Activated T-cell treated with anti-CD3 and anti-CD28 coated beads, Interleukin-2, amount 50 U/mL, for 4 hours (primary cell): ENCODE measurements at places on chromosomes 2 and 18. TPM values are rescaled to one million over a fixed set of nuclear protein-coding genes. Genes with fewer than 3 reads are reported as not detected.

DNA sequence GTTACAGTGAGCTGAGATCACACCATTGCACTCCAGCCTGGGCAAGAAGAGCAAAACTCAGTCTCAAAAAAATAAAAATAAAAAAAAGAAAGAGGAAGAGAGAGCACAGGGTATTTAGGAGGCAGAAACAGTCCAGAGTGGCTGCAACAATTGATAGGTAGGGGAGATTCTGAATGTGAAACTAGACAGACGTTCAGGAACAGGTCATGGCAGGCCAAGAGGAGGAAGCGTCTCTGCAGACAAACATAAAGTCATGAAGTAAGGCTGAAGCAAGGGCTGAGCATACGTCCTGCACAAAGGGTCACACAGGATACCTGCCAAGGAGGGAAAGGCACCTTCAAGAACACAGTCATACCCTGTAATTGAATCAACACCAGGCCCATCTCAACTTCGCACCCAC, 64.1 kb upstream of the ZNF532 start:
- no peak for DNase-seq

DNA sequence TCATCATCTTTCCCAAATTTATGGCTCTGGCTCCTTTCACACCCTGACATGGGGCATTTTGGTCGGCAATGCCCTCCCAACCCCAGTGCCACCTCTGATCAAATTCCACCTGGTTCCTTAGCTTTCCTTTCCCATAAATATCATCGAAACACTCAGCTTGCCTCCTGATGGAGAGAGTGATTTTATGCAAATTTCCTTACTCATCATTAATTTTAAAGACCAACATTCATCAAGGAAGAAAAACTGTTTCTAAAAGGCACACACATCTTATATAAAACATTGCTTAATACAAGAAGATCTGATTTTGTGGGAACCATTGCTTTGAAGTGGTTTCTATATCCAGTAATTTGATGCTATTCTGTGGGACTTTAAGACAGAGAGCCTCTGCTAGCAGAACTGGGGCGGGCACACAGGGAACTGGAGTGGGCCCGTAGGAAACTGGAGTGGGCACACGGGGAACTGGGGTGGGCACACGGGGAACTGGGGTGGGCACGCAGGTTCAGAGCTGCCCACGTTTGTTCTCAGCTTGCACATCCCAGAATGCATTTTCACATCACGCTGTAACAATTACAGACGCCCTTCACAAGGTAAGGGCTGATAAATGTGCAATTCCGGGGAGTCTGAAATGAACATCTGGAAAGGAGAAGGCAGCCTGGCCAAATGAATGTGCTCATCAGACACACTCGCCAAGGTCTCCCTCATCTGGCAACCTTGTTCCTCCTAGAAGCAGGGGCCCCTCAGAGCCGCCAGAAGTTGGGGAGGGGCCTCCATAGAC, 174.2 kb downstream of the RTP5 start:
- DNase-seq, result no peak

DNA sequence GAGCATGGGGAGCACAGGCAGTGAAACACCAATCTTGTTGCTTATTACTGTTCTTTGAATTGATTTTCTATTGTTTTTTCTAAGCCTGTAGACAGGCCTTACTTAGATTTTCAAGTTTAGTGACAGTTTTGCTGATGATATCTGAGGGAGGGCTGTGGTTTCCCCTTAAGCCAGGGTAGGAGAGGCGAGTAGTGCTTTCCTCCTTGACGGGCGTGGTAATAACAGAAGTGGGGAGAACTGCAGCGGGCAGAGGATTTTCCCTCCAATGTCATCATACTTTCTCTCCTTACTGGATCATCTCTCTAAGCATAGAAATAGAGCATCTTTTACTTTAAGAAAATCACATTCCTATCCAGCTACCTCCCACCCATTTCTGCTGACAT, 314.4 kb downstream of the ALK start:
- no peak for DNase-seq

DNA sequence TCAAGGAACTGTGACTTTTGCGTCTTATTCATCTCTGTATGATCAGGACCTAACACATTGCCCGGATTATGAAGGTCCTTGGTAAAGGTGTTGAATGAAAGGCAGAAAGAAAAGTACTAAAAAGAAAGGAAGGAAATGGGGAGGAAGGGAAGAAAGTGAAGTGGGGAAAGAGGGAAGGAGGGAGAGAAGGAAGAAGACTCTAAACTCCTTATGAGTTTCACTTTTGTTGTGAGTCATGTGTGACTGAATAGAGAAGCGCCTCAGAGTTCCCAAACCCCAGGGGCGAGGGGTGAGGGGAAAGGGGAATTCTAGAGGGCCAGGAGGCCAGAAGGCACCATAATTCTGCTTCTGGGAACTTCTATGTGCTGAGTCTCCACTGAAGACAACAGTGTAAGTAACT, 30.9 kb upstream of the OSBPL6 start:
- DNase-seq, result no peak

- DNase-seq, result no peak
Measured at GRCh38 chr2:69386360-69386759, 667 bp downstream of the GFPT1 start.

DNA sequence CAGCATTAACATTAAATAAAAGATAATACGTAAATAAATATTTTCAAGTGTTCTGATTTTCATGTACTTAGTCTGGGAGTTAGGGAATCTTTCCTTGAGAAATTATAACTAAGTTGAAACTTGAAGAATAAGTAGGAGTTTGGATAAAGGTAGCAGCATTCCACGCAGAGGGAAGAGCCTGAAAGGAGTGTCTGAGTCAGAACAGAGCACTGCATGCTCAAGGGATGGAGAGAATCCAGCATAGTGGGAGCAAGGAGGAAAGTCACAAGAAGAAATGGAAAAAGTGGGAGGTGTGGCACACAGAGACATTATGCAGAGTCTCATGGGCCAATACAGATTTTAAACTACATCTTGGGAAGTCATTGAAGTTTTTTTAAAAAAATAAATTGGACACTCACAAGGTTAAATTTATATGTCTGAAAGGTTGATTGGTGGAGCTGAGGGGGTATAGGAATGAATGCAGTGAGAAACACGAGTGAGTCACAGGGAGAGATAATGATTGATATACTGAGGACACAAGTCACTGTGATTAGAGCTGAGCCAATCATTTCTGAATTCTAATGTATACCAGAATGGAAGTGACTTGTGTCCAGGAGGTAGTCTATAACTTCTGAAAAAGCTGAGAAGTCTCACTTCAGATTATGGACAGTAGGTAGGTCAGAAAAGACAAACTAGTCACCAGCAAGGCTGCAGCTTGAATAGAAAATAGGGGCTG, 66.9 kb downstream of the ICOS start:
- no peak for DNase-seq

- DNase-seq, result no peak
Measured at GRCh38 chr2:46644690-46645385, 165.5 kb downstream of the TMEM247 start.

DNA sequence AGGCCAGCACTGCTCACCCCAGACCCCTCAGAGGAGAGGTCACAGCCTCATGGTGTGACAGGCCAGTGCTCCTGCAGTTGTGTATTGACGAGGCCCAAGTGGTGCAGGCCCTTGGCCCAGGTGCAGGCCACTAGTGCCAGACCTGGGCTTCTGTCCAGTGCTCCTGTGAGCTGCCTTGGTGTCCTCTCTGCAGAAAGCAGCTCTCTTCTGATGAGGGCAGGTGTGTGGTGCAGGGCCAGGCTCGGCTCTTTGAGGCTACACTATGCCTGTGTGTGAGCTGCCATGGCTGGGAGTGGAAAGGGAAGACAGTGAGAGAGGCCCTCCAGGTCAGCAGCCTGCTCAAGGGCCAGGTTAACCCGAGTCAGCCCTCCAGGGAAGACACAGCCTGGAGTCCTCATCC, 17.1 kb downstream of the EHD3 start:
- no peak for DNase-seq

DNA sequence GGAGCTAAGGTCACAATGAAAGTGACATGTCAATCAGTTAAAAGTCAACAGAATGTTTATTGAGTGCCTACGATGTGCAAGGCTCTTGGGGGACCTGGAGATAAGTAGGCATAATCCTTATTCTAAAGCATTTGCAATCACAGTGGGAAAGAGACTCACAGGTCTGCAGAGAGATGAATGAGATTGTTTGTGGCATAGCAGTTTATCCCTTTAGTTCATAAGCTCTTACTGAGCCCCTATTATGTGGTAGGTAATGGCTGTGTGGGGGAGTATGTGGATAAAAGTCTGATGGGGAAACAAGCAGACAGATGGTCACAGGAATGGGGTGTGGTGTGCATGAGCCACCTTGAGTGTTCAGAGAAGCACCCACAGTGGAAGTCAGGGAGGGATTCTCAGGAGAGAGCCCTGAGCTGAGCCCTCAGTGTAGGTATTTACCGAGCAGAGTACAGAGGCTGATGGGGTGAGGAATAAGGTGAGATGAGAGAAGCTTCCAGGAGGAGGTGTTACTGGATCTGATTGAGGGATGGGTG, 48.1 kb downstream of the EMILIN2 start:
- DNase-seq, result no peak

DNA sequence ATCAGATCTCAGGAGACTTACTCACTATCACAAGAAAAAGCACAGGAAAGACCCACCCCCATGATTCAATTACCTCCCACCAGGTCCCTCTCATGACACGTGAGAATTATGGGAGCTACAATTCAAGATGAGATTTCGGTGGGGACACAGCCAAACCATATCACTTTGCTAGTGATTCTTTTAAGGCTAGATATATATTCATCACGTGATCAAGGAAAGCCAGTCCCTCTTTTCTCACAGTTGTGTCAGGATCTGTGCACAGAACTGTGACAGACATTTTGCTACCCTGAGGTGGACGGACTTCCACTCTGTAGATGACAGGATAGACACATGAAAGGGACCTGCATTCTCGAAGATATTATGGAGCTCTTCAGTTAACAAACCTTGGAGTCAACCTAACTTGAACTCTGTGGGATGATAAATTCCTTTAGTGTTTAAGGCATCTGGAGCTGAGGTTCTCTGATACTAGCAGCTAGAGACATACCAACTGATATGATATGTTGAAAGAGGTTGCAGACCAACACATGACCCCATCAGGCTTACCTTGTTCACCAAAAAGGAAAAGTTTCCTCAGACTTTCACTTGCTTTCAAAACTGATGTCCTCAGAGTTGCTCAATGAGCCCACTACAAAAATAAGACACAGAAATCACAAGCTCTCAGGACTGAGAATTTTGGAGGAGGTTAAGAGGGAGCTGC, 66.3 kb upstream of the SCG2 start:
- DNase-seq, result no peak

DNA sequence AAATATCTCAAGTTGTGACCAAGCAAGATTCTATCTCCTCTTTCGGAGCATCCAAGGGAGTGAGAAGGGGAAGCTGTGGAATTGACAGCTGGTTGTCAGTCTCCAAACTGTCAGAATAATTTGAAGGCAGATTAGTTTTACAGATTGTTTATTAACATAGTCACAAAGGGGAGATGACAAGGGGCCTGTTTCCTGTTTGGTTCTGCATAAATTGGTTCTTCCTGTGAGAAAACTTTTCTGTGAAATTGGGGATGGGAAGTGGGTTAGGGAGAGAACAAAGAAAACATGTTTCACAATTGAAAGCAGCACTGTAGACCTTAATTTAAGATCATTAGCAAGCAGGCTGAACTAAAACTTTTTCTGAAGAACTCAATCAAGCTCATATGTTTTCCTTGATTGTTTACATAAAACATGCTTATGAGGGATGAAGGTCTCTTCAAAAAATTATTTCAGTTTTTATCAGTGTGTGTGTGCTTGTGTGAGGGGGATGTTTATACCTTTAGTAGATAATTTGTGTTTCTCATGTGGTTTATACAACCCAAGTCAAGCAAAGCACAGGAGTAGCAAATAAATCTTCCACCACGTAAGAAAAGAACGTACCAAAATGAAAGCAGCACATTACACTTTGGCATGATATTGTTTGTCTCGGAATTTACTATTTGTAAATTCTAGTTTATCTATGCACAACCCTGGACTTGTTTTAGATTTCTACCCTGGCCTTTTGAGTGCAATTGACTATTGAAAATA, 604.9 kb upstream of the CDH2 start:
- no peak for DNase-seq

GRCh38 chr2:191607096-191607495, 70.8 kb upstream of the NABP1 start:
- no peak for DNase-seq

- DNase-seq, result no peak
Measured at GRCh38 chr18:23266717-23267446, 131.6 kb downstream of the CABLES1 start.

DNA sequence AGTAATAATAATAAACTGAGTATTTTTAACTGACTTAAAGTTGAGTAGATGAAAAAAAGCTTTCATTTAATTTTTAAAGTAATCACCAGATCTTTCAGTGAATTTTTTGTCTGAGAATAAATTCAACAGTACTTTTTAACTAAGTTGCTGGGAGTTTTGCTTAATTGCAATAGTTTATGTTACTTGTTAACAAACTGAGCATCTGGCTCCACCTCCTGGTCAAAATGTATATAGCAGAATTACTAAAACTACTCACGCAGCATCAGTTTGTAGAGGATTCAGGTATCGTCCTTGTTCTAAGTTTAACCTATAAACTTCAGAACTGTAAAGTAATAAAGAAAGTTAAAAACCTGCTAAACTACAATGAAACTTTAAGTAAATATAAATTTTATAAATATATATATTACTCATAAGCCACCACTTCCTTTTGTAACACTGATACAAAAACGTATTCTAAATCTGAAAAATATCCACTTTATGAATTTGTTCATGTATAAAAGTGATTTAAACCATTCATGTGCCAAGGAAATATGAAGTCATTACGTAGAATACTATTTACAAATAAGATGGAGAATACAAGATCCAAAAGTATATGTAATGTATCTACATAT, 21.3 kb downstream of the NOL10 start:
- DNase-seq, result no peak

GRCh38 chr2:62724106-62724505, 18.6 kb downstream of the EHBP1 start:
- no peak for DNase-seq

GRCh38 chr2:198857246-198857645, 600.5 kb downstream of the SATB2 start:
- DNase-seq, result no peak

- peak; percentile 72 for DNase-seq
Measured at GRCh38 chr2:113203901-113204519, 30.2 kb downstream of the PSD4 start.

Gene POLR1B
- total RNA-seq, result 79.8 TPM

Gene KRTCAP3
- 4.8 TPM for total RNA-seq

Gene GBX2
- total RNA-seq, result not detected

Gene TUBA3E
- total RNA-seq, result not detected

Gene COL3A1
- 0.42 TPM for total RNA-seq

Gene LRP1B
- total RNA-seq, result not detected

Gene ATG9A
- total RNA-seq, result 31.4 TPM

Gene KLHL41
- not detected for total RNA-seq

Gene DYSF
- total RNA-seq, result 0.87 TPM

Gene LRRTM4
- not detected for total RNA-seq
